Stimulated activated CD4-positive, alpha-beta T cell treated with anti-CD3 and anti-CD28 coated beads, Interleukin-1b, Interleukin-23, amount 100 ng/mL, for 1 hour (primary cell): ENCODE measurements at places on chromosomes 5 and 9.

DNA sequence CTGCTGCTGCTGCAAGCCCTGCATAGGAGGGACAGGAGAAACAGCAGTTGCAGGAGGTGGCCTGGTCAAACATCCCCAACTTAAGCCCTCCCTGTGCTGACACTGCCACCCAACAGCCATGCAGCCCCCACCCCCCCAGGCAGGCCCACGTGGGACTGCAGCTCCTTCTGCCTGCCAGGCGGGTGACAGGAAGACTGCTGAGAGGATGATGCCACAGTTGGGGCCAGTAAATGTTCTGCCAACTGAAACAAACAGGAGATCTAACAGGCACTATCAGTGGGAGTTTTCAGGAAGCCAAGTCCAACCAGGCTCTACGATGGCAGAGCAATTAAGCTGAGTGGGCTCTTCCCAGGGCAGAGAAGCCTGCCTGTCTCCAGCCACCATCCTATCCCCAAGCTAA is 31.1 kb downstream of the DIRAS2 start:
- no peak for DNase-seq

GRCh38 chr5:166535641-166536040 is 1755.8 kb upstream of the WWC1 start:
- DNase-seq = no peak

DNA sequence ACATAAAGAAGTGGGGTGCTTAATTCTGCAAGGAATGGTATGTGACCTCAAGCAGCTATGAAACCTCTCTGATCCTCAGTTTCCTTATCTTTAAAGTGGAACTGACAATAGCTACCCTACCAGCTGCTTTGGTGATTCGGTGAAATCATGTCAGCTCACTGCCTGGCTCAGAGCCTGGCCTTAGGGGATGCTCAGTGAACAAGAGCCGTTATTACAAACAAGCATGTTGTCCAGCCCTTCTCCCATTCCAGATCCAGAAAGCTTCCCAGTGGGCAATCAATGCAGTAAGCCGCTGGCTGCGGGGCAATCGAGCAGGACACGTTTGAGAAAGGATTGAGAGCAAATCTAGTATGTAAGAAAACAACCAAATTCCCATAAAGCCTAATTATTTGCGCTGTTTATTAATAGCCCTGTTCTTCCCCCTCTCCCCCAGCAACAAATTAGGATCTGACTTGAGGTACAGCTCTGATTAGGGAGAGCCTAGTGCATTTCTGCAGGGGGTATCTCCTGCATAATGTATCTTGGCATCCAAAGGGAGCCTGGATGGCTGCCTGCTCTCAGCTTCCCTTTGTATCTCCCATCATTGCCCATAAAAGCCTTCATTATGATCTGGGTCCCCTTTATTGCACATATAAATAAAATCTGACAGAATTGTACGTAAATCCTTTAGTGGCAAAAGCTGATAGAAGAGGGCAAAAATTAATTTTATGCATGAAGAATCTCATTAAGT is 371.4 kb downstream of the TMEM232 start:
- DNase-seq = no peak

GRCh38 chr5:178123966-178124925 is 6.6 kb upstream of the RMND5B start:
- DNase-seq = no peak

GRCh38 chr5:14825977-14826376 is 45.6 kb downstream of the ANKH start:
- no peak for DNase-seq

GRCh38 chr9:134551176-134551575 is 90.4 kb upstream of the COL5A1 start:
- DNase-seq = no peak

DNA sequence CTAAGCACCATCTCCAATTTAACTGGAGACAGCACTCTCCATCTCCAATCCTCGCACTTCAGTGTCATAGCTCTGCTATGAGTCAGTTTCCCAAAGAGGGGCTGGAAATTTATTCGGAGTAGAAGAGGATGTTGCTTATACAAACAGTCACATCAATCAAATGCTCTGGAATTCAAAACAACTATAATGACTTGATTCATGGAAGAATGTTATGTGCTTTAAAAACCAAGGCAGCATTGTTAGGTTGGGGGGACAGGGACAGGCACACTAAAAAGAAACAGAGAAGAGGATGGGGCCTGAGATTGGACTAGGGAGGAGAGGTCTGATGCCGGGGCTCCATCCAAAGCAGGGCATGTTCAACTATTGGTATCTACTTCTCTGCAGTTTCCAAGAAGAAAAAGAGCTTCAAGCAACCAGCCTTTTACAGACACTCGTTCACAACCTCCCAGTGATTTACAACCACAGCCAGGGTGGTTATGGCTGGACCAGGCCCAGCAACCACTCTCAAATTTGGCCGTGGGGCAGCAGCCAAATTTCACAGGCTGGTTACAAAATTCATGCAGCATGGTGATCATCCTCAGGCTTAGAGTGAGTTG is 117.5 kb upstream of the ZNF366 start:
- DNase-seq = no peak

DNA sequence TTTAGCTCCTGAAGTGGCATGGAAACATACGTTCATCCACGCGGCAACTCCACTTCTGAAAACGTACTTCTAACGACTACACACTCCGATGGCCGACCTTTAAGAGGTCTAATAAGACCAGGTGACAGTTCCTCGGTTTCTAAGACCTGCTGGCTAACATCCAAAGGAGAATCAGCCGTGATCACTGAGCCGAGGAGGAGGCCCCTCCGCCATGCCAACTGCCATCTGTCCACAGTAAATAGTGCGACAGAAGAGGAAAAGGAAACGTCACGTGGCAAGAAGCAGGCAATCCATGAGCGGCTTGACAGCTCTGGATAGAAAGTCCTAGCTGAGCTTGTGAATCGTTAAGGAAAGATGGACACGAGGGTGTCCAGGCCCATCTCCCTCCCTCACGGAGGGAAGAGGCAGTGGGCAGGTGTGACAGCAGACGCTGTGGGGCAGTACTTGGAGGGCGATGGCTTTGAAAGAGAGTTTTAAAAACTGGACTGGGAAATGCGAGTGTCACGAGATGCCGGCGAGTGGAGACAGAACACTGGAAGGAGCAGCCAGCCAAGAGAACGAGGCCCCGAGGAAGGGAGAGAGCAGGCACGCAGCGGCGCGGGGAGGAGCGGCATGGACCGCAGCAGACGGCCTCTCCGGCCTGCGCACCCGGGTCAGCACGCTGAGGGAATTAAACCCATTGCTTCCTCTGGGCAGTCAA is 66.7 kb upstream of the TBC1D9B start:
- no peak for DNase-seq

DNA sequence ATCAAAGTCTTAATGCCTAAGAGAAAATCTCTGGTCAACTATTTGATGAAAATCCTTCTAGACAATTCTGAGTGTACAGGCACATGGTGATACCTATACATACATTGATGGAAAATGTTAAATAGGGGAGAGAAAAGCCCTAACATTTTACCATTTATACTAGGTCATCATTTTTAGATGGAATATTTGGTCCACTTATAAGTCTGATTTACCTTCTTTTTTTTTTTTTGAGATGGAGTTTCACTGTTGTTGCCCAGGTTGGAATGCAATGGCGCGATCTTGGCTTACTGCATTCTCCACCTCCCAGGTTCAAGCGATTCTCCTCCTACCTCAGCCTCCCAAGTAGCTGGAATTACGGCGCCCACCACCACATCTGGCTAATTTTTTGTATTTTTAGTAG is 81.7 kb downstream of the FCHO2 start:
- DNase-seq = no peak

DNA sequence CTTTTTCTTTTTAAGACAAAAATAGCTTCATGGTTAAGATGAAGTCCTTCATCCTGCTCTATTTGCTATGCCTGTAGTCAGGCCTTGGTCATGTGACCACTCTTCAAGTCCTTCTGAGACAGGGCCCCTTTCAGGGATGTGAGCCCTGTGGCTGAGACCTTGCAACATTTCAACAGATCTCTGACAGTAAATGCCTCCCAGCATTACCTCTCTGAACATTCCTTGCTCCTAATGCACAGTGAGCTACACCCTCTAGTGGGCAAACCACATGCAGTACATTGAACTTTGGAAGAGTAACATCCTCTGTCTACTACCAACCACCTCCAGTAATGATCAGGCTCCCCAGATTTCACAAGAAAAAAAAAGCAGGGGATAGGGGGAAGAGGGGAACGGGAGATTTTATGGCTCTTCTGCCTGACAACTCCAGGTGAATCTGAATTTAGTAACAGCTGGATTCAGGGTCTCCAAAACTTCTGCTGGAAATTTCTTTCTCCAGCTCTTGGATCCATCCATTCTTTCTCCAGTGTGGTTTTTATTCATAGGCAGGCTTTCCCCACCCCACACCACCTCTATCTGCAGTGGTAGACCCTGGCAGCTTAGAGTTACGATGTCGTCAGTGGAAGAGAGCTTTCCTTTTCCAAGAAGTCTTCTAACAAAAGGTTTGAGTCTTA is 8.9 kb upstream of the FBXO38 start:
- no peak for DNase-seq

GRCh38 chr9:123058834-123059233 is 25.4 kb downstream of the GPR21 start:
- DNase-seq = no peak

- no peak for DNase-seq
Measured at GRCh38 chr5:77643654-77644370, 5.3 kb upstream of the OTP start.

DNA sequence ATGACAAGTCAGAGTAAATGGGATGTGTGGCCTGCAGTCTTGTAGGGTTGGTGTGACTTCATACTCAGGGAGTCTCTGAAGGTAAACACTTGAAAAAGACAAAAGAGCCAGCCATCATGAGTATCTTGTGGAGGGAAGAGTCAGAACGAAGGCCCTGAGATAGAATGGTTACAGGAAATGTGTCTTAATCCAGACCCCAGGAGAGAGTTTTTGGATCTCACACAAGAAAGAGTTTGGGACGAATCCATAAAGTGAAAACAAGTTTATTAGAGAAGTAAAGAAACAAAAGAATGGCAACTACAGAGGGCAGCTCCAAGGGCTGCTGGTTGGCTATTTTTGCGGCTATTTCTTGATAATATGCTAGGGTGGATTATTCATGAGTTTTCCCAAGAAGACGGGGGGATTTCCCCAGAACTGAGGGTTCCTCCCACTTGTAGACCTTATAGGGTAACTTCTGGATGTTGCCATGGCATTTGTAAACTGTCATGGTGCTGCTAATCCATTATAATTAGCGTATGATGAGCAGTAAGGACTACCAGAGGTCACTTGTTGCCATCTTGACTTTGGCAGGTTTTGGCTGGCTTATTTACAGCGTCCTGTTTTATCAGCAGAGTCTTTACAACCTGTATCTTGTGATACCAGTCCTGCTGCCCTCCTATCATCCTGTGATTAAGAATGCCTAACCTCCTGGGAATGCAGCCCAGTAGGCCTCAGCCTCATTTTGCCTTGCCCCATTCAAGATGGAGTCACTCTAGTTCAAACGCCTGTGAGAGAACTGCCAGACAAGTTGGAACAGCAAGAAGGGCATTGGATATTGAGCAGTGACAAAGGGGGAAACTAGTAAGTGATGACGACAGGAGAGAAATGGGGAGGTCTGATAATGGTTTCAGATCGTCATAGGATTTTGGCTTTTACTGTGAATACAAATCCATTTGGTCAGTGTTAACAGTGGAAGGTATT is 34.0 kb downstream of the MTRR start:
- DNase-seq = no peak

- DNase-seq = no peak
Measured at GRCh38 chr5:180557217-180557809, 34.0 kb downstream of the SCGB3A1 start.

DNA sequence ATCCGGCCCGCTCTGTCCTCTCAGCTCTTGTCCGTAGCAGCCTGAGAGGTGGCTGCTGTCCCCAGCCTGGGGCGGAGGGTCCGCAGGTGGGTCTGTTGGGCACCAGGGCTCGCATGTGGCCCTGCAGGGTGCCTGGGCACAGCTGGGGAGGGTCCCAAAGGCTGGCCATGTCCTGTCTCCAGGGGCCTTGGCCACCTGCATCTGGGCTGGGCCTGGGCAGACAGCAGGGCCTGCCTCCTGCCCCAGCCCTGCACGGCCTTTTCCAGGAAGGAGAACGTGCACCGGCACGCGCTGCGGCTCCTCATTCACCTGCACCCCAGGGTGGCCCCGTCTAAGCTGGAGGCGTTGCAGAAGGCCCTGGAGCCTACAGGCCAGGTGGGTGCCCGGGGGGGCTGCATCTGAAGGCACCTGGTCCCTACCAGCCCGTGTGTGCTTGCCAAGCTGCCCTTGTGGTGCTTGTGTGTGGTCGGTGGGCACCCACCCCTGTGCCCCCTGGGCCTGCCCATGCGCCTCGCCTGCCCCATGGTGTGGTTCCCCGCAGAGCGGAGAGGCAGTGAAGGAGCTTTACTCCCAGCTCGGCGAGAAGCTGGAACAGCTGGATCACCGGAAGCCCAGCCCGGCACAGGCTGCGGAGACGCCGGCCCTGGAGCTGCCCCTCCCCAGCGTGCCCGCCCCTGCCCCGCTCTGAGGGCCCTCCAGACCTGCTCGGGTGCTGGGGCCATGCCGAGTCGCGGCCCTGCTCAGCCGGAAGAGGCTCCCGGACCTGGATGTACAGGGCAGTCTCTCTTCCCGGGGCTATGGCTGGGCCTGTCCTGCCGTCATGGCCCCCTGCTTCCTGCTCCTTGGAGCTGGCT is 5.1 kb upstream of the TOR4A start:
- DNase-seq = no peak

- DNase-seq = no peak
Measured at GRCh38 chr9:90062982-90063381, 458.2 kb downstream of the GADD45G start.

DNA sequence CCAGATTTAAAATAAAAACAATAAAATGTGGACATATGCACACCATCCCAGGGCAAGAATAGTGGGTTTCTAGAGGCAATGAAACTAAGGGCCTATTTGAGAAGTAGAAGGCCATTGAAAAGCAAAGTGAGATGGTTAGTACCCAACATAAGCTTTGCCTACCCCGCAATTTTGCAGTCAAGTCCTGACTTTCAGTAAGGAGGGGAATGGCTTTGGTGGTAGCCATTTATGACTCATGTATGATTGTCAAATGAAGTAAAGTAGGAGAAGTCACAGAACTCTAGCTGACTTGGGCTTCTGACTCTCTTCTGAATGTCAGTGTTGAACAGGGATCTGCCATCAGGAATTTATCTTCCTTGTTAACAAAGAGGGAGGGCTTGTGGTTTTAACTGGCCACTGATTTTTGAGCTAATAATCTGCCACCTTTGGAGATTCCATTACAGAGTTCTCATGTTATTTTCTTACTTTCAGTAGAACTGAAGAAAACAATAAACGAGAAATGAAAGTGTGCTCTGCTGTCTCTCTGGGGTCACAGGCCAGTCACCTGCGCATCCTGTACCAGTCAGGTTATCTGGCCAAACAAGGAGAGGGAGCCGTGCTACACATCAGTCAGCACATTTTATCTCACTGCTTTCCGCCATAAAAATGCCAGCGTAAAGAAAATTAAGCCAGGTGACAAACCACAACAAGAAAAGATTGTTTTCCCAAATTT is 14.3 kb upstream of the SNCAIP start:
- no peak for DNase-seq

DNA sequence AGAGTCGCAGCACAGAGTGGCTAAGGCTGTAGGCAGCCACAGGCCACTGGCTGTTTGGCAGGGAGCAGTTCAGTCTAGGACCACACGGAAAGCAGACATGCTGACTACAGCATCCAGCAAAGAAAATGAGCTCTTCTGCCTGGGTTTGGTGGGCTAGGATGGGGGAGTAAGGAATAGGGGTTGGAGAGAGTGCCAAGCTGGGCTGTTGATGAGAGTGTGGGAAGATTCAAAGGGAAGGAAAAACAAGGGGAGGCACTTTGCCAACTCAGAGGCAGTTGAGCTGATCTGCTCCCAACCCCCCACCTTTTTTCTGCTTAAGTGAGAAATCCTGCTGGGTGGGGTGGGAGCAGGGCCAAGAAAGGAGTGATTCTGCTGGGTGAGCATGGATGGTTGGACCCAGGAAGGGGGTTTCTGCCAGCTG is 35.9 kb downstream of the SVEP1 start:
- DNase-seq = no peak
